ENCODE measurements at places on chromosomes 11 and 22.

DNA sequence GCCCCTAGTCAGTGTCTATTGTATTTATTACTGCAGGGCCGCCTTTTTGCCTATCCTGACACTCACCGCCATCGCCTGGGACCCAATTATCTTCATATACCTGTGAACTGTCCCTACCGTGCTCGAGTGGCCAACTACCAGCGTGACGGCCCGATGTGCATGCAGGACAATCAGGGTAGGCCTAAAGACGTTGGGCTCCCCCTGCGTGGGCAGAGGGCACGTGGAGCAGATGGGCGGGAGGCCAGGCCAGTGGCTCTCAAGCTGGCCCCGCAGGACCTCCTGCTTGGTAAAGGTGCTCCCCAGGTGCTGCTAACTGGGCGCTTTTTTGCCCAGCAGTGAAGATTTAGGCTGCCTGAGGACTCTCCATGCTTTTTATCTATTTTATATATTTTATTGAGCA lies 22.5 kb downstream of the CAT start:
- no peak for DNase-seq

DNA sequence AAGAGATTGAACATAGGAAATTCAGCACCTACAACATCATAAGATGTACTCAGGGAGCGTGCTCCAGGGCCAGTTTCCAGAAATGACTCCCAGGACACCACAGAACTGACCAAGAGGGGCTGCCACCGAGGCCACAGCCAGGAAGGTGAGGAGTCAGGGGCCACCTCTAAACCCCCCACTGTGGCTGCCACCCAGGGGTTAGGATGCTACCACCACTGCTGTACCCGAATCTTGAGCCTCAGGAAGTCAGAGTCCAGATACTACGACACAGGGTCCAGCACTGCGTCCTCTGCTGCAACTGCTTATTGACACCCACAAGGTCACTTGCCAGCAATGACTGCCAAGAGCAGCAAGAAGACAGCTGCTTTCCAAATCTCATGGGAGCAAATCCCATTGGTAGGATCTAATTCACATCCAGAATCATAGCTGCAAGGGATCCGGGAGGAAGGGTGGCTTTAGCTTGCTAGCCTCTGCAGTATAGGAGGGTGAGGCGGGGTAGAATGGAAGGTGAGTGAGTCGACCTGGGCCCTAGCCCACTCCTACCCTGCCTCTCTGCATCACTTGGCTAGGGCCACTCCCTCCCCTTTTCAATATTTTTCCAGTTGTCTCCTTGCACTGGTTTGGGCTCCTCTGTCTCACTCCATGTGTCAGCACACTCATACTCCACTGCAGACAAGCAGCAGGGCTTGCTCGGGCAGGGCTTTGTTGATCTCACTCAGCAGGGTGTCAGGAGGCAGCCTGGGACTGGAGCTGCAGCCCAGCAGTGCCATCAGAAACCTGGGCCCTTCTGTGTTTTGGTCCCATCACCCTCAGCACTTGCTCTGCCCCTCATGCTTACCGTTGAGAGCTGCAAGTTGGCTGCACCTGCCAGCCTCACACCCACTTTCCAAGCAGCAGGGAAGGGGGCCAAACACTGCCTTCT lies 18.1 kb upstream of the CYTH4 start:
- no peak for DNase-seq

GRCh38 chr22:43481568-43482317 lies 69.9 kb downstream of the MPPED1 start:
- DNase-seq, result no peak

- no peak for DNase-seq
Observed at GRCh38 chr11:28518825-28519224, 410.6 kb downstream of the METTL15 start.

DNA sequence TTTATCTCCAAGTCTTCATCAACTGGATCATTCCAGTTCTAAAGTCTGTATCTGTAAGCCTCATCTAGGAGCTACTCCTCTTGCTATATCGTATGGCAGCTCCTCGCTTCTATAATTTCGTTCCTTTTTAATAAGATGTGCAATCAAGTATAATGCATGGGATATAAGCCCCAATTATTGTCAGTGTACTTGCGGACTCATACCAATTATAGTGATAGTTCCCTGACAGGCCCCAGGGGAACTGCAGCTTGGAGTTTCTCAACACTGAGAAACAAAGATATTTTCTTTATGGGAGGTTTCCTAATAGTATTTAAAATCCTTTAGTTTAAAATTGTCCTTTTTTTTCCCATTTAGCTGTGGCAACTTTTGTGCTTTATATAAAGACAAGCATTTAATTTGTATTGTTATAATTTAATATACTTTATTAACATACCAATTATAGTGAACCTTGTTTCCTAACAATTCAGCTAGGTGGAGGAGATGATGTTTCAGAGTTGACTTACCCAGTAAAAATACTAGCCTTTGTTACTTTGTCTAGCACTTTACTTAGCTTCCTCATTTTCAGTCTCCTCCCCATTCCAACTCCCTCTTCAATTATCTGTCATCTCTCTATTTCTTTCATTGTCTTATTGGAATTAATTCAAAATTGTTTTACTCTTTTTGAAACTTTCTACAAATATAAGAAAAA lies 25.3 kb upstream of the DDX17 start:
- no peak for DNase-seq

DNA sequence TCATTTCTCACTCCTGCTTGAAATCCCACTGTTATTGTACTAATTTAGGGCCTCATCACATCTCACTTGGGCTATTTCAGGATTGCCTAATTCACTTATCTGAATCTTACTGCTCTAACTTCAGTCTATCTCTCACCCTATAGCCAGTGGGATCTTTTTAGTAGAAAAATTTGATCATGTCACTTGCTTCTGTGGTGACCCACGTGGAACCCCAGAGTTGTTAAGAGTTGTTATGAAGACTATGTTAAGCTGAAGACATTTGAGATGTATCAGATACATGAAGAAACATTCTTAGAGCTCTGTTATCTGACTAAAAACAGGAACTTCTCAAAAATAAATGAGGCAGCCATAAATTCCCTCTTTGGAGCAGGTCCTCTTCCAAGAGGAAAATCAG lies 1375.6 kb upstream of the TENM4 start:
- no peak for DNase-seq

Measured in activated naive CD8-positive, alpha-beta T cell treated with anti-CD3 and anti-CD28 coated beads, Interleukin-2, amount 50 U/mL, for 16 hours (primary cell).